Activated CD4-positive, alpha-beta T cell treated with anti-CD3 and anti-CD28 coated beads, Interleukin-2, amount 10 ng/mL, durations not matched to agents 7 days and 5 days (primary cell): ENCODE measurements at places on chromosomes 16 and 17.

- DNase-seq: no peak
These were observed 19.4 kb upstream of the NKD1 start for GRCh38 chr16:50528820-50529219.

DNA sequence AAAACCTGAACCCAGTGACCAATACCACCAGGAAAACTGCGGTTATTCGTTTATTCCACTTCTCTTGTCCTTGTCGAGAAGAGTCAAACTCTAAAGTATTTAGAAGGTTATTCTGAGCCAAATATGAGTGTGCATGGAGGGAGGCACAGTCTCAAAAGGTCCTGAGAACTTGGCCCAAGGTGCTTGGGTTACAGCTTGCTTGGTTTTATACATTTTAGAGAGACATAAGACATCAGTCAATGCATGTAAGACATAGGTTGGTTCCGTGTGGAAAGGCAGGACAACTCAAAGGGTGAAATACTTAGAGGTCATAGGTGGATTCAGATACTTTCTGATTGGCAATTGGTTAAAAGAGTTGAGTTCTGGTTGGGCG is 681 bp upstream of the TRAP1 start:
- no peak for DNase-seq

DNA sequence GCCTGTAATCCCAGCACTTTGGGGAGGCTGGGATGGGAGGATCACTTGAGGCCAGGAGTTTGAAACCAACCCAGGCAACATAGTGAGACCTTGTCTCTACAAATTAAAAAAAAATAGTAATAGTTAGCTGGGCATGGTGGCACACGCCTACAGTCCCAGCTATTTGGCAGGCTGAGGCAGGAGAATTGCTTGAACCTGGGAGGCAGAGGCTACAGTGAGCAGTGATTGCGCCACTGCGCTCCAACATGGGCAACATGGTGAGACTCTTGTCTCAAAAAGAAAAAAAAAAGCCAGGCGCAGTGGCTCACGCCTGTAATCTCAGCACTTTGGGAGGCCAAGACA is 56.9 kb upstream of the MRTFB start:
- no peak for DNase-seq

DNA sequence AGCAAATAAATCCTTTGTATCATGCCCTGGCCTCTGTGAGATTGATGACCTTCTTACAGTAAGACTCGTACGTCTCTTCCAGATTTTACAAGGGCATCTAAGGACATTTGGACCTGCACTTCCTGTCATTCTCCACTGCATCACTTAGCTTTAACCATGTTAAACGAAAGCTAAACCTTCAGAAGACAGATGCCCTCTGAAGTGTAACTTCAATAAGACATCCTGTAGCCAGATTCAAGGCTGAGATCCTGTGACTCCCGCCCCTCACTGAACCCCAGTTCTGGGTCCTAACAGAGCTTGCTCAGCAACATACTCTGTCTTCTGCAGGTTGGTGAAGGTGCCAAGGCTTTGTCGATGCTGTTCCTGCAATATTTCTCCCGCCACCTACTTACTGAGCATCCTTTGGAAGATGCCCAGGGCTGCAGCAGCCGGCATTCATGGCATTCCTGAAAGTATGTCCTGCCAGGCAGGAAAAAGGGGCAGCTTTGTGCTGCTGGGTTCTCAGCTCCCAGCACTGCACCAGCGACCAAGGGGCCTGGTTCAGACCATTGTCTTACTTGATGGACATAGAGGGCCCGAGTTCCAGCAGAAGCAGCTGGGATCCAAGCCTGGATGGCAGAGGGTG is 131.1 kb downstream of the AXIN2 start:
- no peak for DNase-seq

GRCh38 chr16:63082101-63082500 is 1045.9 kb upstream of the CDH8 start:
- DNase-seq: no peak

- DNase-seq: no peak
These were observed 146.1 kb downstream of the RAB11FIP4 start for GRCh38 chr17:31537565-31538011.

DNA sequence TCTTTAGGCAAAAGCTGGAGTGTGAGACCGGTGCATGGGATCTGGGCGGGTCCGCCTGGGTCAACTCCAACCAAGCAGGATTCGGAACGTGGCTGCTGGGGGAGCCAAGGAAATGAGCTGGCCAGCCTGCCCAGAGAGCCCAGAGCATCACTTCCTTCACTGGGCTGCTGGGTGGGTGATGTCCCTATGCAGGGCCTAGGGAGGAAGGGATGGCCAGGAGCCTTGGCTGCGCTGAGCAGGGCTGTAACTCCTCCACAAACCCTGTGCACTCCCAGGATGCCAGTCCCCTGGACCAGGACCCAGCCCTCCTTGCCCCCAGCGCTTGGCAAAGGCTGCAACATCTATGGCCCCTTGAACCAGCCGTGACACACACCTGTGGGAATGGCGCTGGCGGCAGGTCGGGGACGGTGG is 138.4 kb downstream of the RAB11FIP4 start:
- DNase-seq: no peak

DNA sequence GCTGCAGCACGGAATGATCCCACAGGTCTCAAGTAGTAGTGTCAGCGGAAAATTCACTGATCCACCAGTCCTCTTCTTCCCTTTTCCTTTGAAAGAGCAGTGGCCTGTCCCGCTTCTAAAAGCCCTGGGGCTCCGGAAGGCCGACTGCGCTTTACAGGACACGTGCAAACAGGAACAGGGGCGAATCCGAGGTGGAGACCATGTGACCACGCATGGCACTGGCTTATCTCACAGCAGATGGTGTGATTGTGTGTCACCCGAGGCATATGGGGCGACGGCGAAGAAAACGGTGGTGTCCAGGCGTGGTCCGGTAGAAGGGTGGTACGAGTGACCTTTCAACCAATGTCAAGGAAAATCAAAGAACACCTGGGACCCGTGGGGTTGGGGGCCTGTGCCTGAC is 12.0 kb upstream of the KCNJ18 start:
- no peak for DNase-seq

GRCh38 chr17:43556292-43556691 is 10.2 kb upstream of the ETV4 start:
- no peak for DNase-seq

GRCh38 chr17:59001158-59001814 is 105.4 kb downstream of the TRIM37 start:
- DNase-seq: peak; percentile 87

DNA sequence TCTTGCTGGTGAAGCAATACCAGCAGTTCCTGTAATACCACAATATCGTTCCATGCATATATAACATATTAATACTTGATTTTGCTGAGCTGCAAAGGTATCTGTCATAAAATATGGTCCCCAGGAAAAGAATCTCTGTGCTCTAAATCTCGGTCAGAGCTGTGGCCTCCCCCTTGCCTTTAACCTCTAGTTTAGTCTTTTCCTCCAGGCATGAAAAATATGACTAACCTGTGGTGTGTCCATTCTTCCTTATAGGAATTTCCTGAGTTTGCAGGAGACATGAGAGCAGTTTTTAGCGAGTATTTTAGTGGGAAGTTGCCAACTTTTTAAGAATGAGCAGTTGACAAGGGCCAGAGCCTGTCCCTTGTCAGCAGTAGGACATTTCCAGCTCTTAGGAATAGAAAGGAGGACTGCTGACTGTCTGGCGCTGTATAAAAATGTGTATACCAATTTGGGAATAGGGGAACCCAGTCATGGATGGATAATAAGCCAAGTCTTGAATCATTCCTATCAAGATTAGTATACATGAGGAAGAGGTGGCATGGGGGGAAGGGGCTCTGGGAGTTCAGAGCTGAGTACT is 8.7 kb downstream of the ATXN1L start:
- no peak for DNase-seq
